ENCODE measurements at places on chromosomes 4 and X.

DNA sequence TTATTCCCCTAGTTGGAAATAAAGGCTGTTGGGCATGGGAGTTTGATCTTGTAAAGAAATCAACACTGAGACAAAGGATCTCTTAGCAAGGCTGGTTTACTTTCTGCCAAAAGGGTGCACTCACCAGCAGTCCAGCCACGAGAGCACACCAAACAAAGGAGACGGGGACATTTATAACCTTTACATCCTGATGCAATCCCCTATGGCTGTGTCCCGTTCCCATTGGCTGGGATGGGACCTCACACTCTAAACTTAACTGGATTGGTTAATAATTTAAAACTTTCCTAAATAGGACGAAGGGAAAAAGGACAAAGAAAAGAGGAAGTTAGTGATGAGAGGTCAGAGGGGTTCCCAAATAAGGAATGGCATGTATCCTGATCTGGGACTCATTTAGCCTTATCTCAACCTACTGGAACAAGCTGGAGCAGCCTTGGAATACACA lies 17.9 kb downstream of the METAP1 start:
- no peak for DNase-seq

DNA sequence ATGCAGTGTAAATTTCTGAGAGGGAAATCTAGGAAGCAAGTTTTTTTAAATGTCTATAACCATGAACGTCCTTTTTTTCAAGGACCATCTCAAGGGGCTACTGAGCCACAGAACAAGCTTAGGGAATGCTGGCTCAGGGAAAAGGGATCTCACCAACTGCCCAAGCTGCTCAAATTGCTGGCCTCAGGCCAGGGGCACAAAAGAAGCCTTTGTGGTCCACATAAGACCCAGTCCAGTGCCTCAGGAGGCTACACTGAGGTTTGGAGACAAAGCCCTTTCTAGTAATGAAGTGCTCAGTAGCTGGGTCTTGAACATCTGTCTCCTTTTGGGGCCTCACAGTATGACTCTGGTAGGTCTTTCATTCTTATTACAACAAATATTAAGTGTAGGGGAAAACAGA lies 305.5 kb downstream of the RAB28 start:
- DNase-seq, result no peak

DNA sequence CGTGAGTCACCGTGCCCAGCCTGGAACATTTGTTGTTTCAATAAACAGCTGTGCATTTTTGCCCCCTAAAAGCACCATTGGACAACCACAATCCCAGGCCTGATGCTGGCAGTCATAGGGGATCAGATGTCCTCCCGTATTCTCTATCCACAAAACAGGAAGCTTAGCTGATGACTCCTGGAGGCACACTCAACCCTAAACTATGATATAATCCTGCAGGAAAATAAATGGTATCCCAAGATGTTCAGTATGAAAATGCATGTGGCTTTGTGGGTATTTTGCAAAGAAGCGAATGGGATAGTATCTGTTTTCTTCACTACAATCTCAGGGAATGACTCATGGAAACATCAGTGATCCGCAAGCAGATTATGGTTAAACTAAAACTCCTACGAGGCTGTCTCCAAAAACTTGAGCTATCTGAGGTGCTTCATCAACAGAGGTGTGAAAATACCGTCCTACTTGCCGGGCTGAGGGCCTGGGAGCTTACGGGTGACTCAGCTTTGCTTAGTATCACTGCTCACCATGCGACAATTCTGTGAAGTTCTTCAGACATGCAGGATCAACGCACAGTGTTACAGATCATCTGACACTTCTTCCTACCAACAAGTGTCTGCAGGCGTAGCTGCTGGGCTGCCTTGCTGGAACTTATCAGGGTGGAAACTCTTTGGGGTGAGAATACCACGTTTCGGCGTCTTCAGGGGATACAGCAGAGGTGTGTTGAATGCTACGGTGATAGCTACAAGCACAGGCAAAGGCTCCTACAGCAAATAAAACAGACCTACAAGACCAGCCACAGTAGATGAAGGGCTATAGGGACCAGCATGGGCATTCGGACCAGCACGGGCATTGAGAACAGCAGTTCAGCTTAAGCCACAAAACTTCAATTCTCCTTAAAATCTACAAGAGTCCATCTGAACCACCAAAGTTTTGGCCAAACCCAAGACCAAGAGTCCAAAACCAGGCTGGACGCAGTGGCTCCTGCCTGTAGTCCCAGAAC lies 148.5 kb downstream of the DHRSX start:
- no peak for DNase-seq

DNA sequence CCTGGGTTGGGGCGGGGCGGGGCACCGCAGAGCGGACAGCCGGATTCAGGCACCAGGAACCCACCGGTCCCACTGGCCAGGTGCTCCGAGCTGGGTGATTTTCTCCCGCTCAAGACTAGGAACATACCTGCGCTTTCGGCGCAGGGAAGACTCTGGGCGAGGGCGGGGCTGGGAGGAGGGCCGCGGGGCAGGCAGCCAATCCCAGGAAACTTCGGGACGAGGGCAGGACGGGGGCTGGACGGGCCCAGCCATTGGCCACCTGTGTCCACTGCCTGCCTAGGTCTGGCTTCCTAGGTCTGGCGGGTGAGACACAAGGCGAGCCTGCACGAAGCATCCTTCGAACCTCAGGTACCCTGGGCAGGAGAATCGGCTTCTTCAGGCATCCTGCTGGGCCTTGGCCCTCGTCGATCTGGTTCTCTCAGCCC lies 274 bp upstream of the ERVMER34-1 start:
- peak; percentile 68 for DNase-seq

GRCh38 chrX:44569122-44569521 lies 26.5 kb upstream of the FUNDC1 start:
- DNase-seq, result no peak

- no peak for DNase-seq
Observed at GRCh38 chr4:109046471-109047201, 255.8 kb downstream of the COL25A1 start.

DNA sequence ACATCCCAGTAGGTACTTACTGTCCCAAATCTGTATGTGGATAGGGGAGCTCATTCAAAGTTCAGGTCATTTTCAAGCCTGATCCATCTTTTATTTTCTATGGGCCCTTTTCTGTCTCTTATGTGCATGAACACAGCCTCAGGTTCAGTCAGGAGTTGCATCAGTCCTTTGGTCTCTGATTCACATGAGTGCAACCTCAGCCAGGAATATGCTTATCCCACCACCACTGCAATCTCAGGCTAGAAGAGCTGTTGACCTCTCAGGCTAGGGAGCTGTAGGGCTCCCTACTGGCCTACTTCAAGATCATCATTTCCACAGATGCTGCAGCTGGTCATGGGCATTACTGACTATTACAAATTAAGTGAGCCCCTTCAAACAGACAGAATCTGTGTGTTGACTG lies 27.2 kb downstream of the AASDH start:
- DNase-seq, result no peak

- DNase-seq, result no peak
Observed at GRCh38 chr4:150104404-150105027, 26.3 kb downstream of the DCLK2 start.

GRCh38 chr4:80139671-80140070 lies 57.6 kb upstream of the PRDM8 start:
- no peak for DNase-seq

DNA sequence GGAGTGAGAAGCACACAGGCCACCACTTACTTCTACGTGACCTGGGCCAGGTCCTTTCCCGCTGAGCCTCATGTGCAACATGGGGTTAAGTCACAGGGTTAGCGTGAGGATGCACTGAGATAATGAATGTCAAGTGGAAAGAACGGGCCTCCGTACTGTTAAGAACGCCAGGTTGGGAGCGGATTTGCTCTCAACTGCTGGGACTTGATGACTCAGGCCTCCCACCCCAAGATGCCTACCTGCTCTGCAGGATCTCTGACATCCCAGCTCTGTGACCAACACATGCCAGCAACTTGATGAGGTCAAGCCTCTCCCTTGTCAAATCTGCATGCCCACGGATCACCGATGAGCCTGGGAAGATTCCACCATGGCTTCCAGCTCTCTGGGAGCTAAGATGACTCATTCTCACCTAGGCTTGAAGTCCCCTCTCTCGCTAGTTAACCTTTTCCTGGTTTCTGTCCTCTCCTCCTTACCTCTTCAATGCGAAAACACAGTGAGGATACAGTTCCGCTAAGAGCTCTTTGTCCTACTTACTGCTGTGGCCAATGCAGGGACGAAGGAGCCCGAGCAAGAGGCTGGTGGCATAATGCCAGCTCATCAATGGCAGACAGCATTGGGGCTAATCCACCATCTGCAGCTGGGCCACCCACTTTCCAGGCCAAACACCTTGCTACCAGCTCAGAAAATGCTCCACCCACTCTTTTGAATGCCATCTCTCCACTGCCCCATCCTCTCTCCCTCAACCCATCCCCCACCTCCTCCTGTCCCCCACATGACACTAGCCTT lies 67.6 kb downstream of the PJA1 start:
- no peak for DNase-seq

GRCh38 chrX:55109306-55109705 lies 20.5 kb downstream of the PAGE2 start:
- no peak for DNase-seq

DNA sequence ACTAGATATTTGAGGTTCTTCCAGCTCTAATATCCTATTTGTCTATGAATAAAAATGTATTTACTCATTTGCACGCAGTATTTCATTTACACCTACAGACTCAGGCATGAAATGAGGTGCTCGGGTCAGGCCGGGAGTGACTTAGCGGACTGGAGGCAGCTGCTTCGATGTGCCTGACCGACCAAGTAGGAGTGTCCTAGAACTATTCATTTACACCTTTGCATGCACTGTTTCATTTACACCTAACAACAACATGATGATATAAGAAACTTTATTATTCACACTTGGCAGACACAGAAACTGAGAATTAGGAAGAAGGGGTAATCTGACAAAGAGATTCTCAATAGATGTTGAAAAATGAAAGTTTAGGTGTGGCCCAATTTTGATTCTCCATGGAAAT lies 28.7 kb upstream of the FAT1 start:
- DNase-seq, result no peak

DNA sequence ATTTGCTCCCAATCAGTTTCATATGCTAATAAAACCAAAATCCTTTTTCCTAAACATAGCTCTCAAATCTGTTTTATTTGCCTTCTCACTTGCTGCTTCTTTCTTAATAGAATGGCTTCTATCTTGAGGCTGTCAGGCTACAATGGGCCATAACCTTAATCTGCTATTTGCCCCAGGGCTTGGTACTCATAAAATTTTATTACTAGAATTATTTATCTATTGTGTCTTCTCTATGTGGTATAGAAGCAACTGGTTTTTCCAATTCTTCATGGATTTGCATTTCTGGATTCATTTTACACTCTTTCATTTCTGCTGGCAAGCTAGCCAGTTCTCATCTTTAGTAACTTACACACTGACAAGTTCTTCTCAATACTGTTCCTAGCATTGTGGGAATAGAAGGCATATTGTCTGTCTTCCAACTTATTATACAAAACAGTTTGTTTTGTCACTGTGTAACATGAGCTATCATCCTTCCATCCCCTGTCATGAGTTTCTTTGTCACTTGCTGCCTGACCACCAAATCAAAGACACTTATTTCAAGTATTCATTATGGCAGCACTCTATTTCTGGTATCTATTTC lies 96.6 kb upstream of the KCNIP4 start:
- no peak for DNase-seq

GRCh38 chr4:78926826-78927225 lies 12.4 kb downstream of the PAQR3 start:
- no peak for DNase-seq

- no peak for DNase-seq
Observed at GRCh38 chrX:97399400-97399799, 515.7 kb downstream of the RPA4 start.

- no peak for DNase-seq
Observed at GRCh38 chr4:83603129-83603528, 67.2 kb downstream of the GPAT3 start.

GRCh38 chr4:72377491-72378194 lies 191.4 kb downstream of the ADAMTS3 start:
- no peak for DNase-seq

DNA sequence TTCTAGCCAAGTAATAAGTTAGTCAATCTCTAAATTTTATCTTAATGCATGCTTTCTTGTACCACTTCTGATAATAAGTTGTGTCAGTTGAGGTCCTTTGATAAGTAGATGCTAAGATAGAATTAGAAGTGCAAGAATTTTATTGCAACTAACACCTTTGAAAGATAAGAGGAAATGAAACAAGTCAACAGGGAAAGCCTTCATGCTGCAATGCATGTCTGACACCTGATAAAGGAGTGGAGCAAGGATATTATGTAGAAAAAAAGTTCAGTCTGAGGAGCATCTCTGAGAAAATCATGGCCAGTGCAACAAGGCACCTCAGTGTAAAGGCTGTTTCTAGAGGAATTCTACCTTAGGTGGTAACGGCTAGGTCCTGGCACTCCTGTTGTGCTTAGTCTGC lies 210.7 kb upstream of the PPP1R2C start:
- DNase-seq, result no peak

DNA sequence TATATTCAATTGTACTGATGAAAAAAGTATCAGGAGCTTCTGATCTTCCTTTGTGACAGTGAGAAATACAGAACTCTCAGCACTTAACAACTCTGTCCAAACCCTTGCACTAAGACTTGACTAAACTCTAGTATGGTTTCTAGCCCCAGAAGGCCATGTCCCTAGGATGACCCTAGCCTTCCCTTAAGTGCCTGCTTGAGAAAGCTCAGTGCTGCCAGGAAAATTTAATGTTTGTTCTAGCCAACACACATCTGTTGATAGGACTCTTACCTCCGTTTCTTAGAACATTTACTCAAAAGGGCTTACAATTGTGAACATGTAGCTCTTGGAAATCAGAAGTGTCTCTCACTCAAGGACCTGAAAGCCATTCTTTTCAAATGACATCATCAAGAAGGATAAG lies 1055.2 kb upstream of the FTHL17 start:
- no peak for DNase-seq

GRCh38 chr4:149095811-149096210 lies 653.6 kb upstream of the NR3C2 start:
- no peak for DNase-seq

GRCh38 chrX:148417934-148418333 lies 82.5 kb upstream of the AFF2 start:
- no peak for DNase-seq

- no peak for DNase-seq
Observed at GRCh38 chr4:43993196-43993902, 455.3 kb downstream of the KCTD8 start.

GRCh38 chr4:176584031-176584606 lies 208.6 kb downstream of the VEGFC start:
- DNase-seq, result no peak

- DNase-seq, result no peak
Observed at GRCh38 chr4:148574911-148575310, 132.7 kb upstream of the NR3C2 start.

- DNase-seq, result no peak
Observed at GRCh38 chrX:143648705-143649104, 12.8 kb upstream of the SLITRK4 start.

All from sigmoid colon (tissue), 7 donors.